ENCODE measurements at places on chromosomes 6 and 20.

DNA sequence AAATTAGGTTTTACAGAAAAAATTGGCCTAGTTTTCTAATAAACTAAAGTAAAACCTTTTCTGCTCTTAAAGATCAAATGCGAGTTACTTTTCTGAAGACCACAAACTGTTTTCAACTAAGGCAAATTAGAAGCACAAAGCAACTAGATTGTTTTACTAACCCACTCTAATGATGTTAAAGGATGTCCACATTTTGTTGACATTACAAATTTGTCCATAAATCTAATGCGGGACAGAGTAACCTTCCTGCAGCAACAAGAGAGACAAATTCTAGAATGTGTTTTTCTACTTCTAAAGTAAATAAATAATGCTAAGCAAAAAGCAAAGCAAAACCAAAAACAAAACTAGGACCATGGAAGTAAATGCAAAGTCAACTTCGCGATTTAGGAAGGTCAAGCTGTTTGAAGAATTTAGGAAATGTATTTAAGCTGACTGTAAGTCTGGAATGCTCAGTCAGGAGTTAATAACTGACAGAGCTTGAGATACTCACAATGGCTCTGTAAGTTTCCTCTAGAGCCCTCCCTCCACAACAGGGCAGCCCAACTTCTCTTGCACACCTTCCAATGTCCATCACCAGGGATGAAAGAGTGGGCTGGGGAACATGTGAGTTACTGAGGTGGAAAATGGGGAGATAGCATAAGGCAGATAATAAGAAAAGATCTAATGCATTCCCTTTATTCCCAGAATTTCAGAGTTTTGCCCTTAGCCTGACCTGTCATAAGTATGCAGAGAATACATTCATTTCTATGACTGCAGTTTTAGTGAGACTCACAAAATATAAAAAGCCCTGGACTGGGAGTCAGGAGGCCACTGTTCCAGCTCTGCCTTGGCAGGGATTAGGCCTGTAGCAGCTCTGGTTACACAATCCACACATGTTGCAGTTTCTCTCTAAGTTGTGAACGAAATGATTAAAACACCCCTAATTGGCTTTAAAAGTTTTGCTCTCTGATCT is 158.8 kb downstream of the FOXA2 start:
- DNase-seq, result no peak

DNA sequence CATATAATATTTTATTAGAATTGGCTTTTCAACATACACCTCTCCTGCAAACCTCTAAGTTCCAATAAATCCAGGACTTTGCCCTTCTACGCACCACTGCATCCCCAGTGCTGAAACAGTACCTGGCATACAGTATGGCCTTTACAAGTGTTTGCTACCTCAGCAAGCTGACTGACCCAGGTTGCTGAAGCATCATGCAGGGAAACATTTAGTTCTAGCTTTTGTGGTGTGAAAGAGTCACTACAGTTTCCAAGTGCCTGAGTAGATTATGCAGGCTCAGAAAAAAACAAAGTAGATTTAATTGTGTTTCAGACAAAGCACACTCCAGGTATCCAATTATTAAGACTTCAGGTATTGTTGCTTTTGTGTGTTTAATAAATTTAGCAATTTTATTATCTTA is 614.2 kb upstream of the NRSN1 start:
- no peak for DNase-seq

DNA sequence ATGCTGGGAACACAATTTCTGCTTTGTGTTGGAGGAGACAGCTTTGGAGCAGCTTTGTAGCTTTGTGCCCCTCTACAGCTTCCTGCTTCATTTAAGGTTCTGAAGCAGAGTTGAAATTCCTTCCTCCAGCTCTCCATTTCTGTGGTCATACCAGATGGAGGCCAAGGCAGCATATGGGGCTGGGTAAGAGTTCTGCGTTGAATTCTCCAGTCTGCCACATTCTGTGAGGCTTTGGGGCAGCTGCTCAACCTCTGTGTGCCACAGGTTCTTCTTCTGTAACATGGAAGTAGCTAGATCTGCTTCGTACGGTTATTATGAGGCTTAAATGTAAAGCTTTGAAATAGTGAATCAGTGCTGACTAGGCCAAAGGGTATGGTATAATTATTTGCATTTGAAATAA is 2.9 kb upstream of the TRIM26 start:
- DNase-seq, result no peak

- no peak for DNase-seq
These were observed 87.0 kb upstream of the RNF24 start for GRCh38 chr20:4102381-4102780.

GRCh38 chr6:11732036-11732631 is 46.5 kb downstream of the ADTRP start:
- DNase-seq, result no peak

DNA sequence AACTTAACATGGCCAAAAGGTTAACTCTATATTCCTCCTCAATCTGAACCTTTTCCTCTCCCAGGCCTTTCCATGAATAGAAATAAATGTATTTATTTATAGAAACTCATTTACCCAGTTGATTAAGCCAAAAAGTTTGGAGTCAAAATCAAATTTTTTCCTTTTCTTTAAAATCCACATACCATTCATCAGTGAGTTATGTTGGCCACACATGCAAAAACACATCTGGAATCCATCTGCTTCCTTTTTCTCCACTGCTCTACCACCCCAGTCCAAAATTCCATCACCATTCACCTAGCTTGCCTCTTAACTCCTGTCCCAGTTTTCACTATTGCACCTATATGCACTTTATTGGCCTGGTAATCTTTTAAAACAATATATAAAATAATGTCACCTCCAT is 62.4 kb upstream of the TMEM200A start:
- DNase-seq, result no peak

- no peak for DNase-seq
These were observed 5.2 kb upstream of the BPIFA2 start for GRCh38 chr20:33162753-33163152.

DNA sequence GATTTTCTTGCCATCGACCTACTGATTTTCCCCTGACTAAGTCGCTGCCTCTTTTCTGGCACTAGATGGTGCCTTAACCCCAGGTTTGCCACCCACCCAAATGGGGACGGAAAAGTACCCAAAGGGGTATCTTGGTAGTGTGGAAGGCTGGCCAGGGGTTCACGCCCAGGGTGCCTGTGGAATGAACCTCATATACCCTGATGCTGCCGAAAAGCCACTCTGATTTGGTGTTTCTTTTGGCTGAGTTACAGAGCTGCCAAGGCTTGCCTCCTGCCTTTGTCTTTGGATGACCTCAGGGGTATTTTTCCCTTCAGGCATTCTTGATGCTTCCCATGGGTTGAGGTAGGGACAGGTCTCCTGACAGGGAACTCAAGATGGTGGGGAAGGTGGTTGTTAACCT is 78.1 kb downstream of the MAP3K7 start:
- DNase-seq, result no peak

All from NCI-H1048 (cell line).